Amygdala (tissue), 56 donors: ENCODE measurements at places on chromosomes 6 and 20.

- DNase-seq: no peak
These were observed 1.6 kb downstream of the TPBG start for GRCh38 chr6:82365016-82365795.

DNA sequence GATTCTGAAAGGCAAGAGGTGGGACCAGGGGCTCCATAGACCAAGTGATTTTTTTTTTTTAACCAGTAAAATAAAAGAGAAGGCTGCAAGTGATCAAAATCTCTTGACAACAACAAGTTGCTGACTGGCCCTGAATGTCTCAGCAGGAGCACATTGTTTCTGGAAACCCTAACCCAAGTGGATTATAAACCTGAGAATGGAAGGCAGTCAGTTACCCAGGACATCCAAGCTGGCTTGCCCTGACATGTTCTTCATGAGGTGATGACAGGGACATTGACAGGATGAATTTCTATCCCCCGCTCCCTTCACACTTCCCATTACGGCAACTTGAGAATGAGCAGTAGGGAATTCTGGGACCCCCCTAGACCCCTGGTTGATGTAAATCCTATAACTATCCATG lies 49.6 kb upstream of the RIPOR2 start:
- DNase-seq: no peak

DNA sequence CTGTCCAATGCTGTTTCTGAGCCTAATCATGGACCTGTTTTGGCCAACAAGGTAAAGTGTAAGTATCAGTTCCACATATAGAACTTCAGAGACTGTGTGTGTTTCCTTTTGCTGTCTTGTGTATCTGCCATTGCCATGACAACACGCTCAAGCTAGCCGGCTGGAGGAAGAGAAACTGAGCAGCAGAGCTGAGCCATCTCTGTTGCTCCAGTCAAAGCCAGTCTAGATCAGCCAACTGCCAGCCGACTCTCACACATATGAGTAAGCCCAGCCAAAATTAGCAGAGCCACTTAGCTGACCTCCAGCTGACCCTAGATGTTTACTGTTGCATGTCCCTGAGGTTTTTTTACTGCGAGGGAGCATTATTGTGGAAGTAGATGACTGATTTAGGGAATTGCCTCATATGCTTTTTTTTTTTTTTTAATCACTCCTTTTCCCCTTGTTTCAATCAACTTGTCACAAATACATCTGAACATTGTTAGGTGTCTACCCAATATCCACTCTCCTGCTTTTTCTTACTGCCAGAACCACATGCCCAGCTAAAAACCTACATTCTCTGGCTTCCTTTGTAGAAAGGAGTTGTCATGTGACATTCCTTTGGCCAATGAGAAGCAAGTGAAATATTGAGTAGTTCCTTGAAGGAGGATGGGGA lies 304.3 kb upstream of the SUPT3H start:
- DNase-seq: no peak

- DNase-seq: no peak
These were observed 1.3 kb downstream of the C20orf203 start for GRCh38 chr20:32672394-32672981.

DNA sequence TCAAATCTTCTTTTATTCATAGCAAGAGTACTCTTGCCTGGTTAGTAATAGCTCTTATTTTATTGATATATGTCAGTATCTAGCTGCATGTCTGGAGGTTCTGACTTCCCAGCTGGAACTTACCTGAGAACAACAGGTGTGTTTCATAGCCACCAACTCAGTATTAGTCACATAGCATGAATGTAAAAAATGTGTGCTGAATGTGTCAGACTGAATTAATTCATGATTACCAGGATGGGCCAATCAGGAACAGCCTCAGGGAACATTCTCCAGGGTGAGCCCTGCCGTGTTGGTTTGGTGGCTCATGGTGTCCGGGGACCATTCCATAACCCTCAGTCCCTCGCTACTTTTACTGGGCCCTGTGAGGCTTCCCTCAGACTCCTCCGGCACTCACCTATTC lies 99.7 kb downstream of the TULP4 start:
- no peak for DNase-seq

- no peak for DNase-seq
These were observed 533.8 kb upstream of the ID4 start for GRCh38 chr6:19303383-19303782.

GRCh38 chr6:162478192-162478671 lies 249.3 kb downstream of the PRKN start:
- DNase-seq: no peak

- no peak for DNase-seq
These were observed 21.8 kb downstream of the SAYSD1 start for GRCh38 chr6:39093149-39093708.

- DNase-seq: no peak
These were observed 8.7 kb upstream of the ILRUN start for GRCh38 chr6:34705241-34705640.
